ENCODE measurements at places on chromosomes 3 and 15.
A peak's percentile ranks its signal among the peaks of the same experiment; 100 is the strongest.

- DNase-seq: no peak
Observed at GRCh38 chr3:57726397-57726796, 29.7 kb upstream of the SLMAP start.

DNA sequence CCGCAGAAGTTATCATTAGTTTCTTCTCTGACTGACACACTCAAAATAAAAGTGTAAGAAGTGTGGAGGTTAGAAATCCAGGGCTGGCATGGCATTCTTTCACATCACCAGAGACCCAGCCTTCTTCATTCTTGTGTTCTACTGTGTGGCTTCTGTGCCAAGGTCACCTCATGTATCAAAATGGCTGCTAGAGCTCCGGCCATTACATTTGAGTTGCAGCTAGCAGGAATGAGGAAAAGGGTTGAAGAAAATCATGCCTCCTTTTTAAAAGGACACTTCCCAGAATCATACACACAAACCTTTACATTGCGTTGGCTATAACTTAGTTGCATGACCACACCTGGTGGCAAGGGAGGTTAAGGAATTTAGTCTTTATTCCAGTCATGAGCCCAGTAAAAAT, 345.6 kb upstream of the PROK2 start:
- no peak for DNase-seq

GRCh38 chr3:148315756-148316155, 381.9 kb upstream of the AGTR1 start:
- no peak for DNase-seq

GRCh38 chr15:94174399-94174802, 57.0 kb upstream of the MCTP2 start:
- DNase-seq: peak; percentile 92

- no peak for DNase-seq
Observed at GRCh38 chr3:57118254-57118653, 46.9 kb downstream of the IL17RD start.

- no peak for DNase-seq
Observed at GRCh38 chr3:54797111-54797510, 130.7 kb downstream of the LRTM1 start.

DNA sequence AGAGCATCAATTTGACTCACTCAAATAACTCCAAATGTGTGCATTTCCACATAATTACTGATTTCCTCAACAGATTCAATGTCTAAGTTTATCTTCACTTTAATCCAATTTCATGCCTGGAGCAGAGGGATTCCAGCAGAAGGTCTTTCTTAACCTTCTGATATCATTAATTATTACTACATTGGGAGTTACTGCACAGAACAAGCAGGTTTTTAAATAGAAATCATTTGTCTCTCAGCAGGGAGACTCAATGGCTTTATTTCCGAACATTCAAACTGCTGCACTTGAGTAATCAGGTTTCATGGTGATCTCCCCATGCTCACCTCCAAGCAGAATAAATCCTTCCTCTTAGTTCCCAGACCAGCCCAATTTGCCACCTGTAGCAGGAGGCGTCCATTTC, 264.8 kb upstream of the IGF1R start:
- no peak for DNase-seq

DNA sequence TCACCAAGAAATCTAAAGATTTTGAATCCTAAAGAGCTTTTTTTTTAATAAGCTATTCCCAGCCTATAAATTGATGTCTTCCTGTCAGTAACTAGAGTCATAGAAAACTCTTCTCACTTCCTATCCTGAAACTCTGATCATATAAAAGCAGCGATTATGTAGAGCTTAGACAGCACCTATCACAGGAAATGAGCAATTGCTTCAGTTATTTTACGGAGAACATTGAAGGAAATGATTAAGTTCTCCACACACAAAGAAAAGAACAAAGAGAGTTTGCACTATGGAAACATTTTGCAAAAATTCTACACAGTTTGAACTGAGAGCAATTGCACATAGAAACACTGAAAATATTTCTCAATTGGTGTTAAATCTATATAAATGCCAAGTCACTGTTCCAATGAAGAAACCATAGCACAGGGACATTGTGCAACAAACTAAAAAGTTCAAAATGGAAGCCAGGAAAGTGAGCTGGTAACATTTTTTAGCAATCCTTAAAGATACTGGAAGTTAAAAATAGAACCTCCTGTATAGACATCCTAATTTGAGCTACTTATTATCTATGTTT, 291.5 kb upstream of the ARHGEF26 start:
- DNase-seq: peak; percentile 18

- DNase-seq: no peak
Observed at GRCh38 chr3:47874913-47875312, 72.0 kb downstream of the DHX30 start.

DNA sequence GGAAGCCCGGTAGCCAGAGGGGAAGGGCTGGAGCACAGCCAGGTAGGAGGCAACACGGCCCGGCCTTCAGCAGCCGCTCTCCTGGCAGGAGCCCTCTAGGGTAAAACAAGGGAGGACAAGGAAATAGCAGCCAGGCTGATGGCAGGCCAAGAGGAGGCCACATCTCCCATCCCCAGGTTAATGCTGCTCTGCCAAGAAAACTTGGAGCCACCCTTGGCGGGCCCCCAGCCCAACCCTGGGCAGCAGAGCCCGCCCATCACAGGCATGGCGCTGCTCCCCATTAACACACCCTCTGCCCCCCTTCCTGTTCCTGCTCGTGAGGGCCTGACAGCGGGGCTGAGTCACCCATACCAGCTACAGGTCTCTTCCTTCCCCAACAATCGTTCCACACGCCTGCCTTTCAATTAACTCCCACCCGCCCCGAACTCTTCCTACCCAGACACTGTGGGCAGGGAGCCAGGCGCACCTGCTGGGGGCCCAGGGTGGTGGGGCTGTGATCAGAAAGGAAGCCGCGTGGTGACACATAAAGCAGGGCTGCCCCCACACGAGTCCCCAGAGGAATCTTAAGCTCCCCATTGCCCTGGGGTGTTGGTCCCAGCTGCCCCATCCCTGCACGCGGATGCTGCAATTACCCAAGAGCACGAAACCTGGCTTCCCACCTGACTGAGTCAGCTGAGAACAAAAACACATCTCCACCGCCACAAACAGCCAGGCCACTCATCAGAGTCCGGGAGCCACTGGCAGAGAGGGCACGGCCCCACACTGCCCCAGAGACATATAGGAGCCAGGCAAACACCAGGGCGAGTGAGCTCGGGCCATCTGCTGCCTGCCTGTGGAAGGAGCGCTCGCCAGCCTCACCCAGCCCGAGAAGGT, at the start of gene C15orf62:
TSS of gene C15orf62 (plus strand) at position 707 of the 873 bp plus-strand sequence. CDS start 516 bp downstream, outside the sequence.
- peak; percentile 30 for DNase-seq

DNA sequence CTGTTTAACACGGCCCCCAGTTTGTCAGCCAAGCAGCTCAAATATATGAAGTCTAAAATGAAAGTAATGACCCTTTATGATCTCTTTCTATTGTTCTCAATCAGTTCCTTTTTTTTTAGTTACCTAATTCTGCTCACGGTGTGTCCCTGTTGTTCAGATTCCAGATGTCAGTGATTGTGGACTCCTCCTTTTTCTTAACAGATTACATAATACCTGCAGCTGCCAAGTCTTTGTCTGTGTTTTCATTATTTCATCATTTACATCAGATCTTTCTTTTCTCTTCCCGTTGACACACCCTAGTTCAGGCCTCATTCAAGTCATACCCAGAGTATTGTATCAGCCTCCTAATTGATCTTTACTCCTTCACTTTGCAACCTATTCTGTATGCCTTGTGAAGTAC, 56.1 kb upstream of the SKIL start:
- DNase-seq: peak; percentile 27
